ENCODE measurements at places on chromosomes 11 and 22. TPM values are rescaled to one million over a fixed set of nuclear protein-coding genes. Genes with fewer than 3 reads are reported as not detected.

DNA sequence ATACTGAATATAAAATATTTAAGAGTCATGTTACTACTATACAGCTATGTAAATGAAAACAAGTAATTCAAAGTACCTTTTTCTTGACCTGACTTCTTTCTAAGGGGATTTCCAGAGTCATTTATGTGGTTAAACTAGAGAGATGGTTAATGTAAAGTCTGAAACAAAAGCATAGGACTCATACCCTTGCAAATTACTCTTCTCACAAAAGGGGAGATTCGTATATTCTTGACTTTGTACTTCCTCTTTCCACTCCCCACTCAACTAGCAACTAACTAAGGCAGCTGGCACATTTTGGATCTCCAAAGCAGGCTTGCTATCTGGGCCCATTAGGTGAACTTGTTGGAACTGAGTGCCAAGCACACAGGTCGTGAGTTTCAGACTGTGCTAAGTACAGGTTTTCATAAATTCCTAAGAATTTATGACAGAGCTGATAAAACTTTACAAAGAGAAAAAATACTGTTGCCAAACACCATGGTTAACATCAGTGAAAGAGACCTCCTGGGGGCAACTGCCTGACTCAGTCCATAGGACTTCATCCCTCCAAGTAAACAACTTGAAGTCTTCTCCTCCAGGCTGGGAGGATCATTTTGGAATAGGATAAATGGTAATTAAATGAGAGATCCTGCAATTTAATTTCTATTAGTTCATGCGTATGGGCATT lies 77.0 kb upstream of the DDI1 start:
- no peaks in the 10 kb centered on the region for H3K27me3 ChIP-seq
- no peak overlapping the region for H3K4me3 ChIP-seq
- no peak for DNase-seq
- no peak overlapping the region for H3K27ac ChIP-seq
- no peaks in the 10 kb centered on the region for H3K36me3 ChIP-seq

NPTXR gene
- total RNA-seq = 5.1 TPM

WDR74 gene
- total RNA-seq = 18.4 TPM

- no peaks in the 10 kb centered on the region for H3K36me3 ChIP-seq
- H3K27ac ChIP-seq = no peak overlapping the region
- H3K27me3 ChIP-seq = no peaks in the 10 kb centered on the region
Measured at GRCh38 chr11:3959903-3960265, 104.4 kb downstream of the STIM1 start.

DNA sequence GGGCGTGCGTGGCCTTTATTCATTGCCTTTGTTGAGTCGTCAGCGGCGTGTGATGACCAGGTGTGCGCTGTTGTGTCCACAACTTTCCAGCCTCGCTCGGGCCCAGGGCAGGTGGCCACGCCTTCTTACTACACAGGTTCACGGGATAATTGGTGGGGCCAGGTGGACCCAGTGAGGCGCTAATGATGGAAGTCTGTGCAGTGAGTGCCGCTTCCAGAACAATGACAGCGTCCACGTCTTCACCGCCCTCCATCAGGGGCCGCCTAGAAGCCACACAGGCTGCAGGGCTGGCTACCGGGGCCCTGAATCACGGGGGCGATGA lies 1197.3 kb downstream of the BRD1 start:
- no peaks in the 10 kb centered on the region for H3K36me3 ChIP-seq
- H3K27ac ChIP-seq = no peak overlapping the region
- no peaks in the 10 kb centered on the region for H3K27me3 ChIP-seq
- no peaks in the 10 kb centered on the region for H3K4me1 ChIP-seq
- DNase-seq = no peak

DNA sequence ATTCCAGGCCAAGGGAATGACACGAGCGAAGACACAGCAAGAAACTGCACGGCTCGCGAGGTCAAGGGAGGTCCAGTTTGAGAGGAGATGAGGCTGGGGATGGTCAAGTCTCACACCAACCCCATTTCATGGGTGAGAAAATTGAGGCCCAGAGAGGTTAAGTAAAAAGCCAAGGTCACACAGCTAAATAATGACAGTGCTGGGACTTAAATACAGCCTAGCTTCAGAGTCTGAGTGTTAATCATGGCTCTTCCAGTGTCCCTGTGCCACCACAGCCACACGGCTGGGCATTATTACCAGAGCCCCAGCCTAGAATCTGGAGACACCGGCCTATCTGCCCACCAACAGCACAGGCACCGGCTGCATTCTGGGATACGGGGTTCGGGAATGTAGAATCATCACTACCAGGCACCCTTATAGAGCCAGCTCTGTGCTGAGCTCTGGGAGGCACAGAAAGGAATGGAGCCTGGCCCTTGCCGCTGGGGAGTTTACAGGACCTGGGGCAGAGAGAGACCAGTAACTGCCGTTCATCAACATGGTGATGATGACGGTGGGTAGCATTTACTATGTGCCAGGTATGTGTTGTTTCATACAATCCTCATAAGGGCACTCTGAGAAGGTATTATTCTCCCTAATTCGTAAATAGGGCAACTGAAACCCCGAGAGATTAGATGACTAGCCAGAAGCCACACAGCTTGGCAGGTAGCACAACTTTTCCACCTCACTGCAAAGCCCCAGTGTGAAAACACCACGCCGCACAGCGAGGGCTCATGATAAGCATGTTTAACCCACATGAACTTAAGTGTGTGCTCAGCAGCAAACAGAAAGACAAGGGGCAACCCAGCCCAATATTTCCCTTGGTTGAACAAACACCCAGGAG lies 51.8 kb downstream of the CD6 start:
- no peaks in the 10 kb centered on the region for H3K36me3 ChIP-seq
- no peaks in the 10 kb centered on the region for H3K27me3 ChIP-seq
- H3K4me3 ChIP-seq = no peak overlapping the region
- no peaks in the 10 kb centered on the region for H3K4me1 ChIP-seq
- no peak overlapping the region for H3K27ac ChIP-seq
- no peak for DNase-seq

GRCh38 chr11:103644676-103645075 lies 391.8 kb upstream of the DDI1 start:
- H3K4me3 ChIP-seq = no peak overlapping the region
- H3K27ac ChIP-seq = no peak overlapping the region
- H3K27me3 ChIP-seq = no peaks in the 10 kb centered on the region
- no peaks in the 10 kb centered on the region for H3K36me3 ChIP-seq
- no peaks in the 10 kb centered on the region for H3K4me1 ChIP-seq

MMP3 gene
- 0.16 TPM for total RNA-seq

- no peaks in the 10 kb centered on the region for H3K36me3 ChIP-seq
- no peak overlapping the region for H3K27ac ChIP-seq
- no peak for DNase-seq
- no peak overlapping the region for H3K4me3 ChIP-seq
- no peaks in the 10 kb centered on the region for H3K27me3 ChIP-seq
Measured at GRCh38 chr11:46445920-46446771, 54.6 kb upstream of the CHRM4 start.

Data from pancreas (tissue), 10 donors.